ENCODE measurements at places on chromosomes 5 and 9. TPM values are rescaled to one million over a fixed set of nuclear protein-coding genes. Genes with fewer than 3 reads are reported as not detected.

DNA sequence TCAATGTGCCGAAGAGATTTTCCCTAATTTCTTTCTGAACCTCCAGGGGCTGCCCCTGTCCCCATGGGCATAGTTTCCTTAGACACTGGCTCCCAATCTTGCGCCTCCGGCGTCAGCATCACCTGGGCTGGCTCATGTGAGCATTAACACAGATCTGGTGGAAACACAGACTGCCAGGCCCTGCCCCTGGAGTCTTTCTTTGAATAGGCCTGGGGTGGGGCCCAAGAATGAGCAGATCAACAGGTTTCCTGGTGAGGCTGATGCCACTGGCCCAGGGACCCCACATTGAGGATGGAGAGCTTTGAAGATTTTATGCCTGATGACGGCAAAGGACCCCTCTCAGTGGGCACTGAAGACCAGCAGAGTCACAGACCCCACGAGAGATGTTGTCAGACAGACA lies 60.8 kb downstream of the ANKRD33B start:
- DNase-seq: no peak

- no peak for DNase-seq
Measured at GRCh38 chr5:133332439-133333024, 279.8 kb downstream of the FSTL4 start.

GRCh38 chr5:131981516-131981915 lies 29.9 kb downstream of the ACSL6 start:
- DNase-seq: no peak

RMRP gene
- total RNA-seq: 3,813 TPM

DNA sequence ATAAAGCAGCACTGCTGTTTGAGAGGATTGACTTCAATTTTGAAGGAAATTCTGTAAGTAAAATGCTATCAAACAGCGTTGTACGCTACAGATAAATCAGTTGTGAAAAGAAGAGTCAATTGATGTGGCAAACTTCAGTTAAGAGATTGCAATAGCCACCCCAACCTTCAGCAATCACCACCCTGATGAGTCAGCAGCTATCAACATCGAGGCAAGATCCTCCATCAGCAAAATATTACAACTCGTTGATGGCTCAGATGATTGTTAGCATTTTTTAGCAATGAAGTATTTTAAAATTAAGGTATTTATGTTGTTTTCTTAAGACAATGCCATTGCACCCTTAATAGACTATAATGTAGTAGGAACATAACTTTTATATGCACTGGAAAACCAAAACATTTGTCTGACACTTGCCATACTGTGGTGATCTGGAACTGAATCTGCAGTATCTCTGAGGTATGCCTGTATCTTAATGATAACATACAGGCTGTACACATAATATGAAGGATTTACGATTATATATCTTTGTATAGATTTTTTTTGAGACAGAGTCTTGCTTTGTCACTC lies 47.5 kb downstream of the VPS13A start:
- no peak for DNase-seq
